ENCODE measurements at places on chromosomes 7 and 10.

- no peak for DNase-seq
Observed at GRCh38 chr7:128923411-128923800, 12.9 kb upstream of the KCP start.

GRCh38 chr7:121329191-121330052 is 622 bp downstream of the WNT16 start:
- peak; percentile 74 for DNase-seq

DNA sequence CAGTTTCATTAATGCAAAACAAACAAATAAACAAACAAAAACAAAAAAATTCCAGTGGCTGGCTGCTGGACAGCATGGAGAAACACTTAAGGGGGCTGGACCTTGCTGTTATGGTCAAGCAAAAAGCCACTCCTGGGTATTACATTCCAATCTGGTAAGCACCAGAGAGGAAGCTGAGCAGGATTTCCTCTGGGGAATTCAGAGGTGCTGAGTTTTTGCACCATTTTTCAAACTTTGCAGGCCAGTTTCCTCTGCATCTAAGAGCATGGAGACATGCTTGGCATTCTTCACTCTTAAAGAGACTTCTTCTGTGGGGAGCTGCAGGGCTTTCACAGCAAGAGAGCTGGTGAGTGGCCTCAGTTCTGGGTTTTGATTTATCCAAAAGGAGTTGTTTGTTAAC is 84.5 kb downstream of the FZD1 start:
- DNase-seq = no peak

- DNase-seq = no peak
Observed at GRCh38 chr10:78798976-78799730, 269.6 kb upstream of the ZMIZ1 start.

Measured in ecto neural progenitor cell (in vitro differentiated cells).